Astrocyte of the spinal cord (primary cell): ENCODE measurements at places on chromosomes 11 and 22.

DNA sequence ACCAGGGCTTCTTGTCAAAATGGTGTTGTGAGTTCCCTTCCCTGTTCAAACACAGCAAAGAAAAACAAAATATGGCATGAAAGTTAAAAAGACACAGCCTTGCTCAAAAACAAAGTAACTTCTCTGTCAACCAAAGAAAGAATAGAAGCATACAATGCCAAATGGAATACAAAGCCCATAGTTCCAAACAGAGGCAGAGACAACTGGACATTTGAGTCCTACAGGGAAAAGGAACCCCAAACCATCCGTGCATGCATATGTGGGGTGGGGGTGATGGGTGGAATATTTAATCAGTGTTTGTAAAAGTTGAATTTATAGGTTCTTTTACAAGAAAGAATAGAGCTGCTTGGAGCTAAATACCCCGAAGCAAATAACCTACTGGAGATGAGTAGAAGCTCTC, 218.7 kb downstream of the FAM76B start:
- no peak for DNase-seq

DNA sequence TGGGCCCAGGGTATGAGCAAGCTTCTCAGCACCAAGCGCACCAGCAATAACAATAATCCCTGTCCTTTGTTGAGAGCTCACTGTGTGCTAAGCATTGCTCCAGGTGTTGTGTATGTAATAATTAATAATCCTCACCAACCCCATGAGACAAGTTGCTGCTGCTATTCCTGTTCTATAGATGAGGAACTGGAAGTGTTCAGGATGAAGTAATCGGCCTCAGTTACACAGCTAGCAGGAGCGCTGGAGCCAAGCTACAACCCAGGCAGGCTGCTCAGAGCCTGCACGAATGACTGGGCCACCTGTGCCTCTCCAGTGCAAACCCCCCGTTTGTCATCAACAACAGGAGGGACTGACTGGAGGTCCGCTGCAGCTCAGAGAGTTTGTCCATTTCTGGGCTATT, 35.2 kb upstream of the CECR2 start:
- DNase-seq: no peak

GRCh38 chr22:40314041-40314440, 32.3 kb upstream of the ADSL start:
- DNase-seq: no peak

- DNase-seq: peak; percentile 68
Measured at GRCh38 chr11:96143041-96143521, 199.9 kb downstream of the MAML2 start.

DNA sequence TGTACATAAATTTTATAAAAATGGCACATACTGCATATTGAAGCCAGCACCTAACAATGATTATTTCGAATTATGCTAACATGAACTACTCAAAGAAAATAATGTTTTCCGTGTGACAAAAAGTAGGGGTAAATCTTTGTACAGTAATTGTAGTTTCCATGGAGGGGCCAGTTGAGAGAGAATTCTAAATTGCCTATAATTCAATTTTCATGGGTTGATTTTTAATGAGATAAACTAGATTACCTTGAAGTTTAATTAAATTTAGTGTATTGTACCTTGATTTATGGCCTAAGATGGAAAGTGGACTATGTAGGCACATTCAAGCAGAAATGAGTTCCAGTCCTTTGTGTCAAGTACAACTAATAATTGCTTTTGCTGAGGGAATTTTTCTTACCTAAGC, 5.0 kb downstream of the APLP2 start:
- DNase-seq: no peak

- DNase-seq: no peak
Measured at GRCh38 chr11:12280199-12280837, 97.1 kb upstream of the PARVA start.

- no peak for DNase-seq
Measured at GRCh38 chr11:59660621-59661020, 8.2 kb downstream of the PATL1 start.

GRCh38 chr11:113151521-113151920, 162.9 kb upstream of the TTC12 start:
- no peak for DNase-seq

DNA sequence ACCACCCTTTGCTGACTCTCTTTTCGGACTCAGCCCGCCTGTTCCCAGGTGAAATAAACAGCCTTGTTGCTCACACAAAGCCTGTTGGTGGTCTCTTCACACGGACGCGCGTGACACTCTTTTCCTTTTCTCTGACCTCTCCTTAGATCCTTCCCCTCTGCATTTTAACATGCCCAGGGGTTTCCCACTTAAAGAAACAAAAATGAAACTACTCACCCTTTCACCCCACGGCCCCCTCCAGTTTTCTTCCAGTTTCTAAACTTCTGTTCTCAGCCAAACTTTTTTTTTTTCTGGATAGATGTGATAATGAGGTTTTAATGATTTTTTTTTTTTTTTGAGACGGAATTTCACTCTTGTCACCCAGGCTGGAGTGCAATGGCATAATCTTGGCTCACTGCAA, 32.8 kb upstream of the NUP50 start:
- DNase-seq: no peak

DNA sequence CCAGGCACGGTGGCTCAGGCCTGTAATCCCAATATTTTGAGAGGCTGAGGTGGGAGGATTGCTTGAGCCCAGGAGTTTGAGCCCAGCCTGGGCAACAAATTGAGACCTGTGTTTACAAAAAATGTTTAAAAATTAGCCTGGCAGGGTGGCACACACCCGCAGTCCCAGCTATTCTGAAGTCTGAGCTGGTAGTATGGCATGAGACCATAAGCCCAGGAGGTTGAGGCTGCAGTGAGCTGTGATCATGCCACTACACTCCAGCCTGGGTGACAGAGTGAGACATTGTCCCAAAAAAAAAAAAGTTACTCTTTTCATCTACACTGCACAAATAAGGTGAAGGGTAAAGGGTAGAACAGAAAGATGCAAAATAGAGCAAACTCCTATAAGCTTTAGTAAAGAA, 22.3 kb upstream of the PPP2R1B start:
- no peak for DNase-seq

GRCh38 chr11:102722821-102723220, 1.9 kb downstream of the MMP8 start:
- DNase-seq: no peak

GRCh38 chr11:5293028-5293427, 8.7 kb downstream of the OR51B4 start:
- DNase-seq: no peak

DNA sequence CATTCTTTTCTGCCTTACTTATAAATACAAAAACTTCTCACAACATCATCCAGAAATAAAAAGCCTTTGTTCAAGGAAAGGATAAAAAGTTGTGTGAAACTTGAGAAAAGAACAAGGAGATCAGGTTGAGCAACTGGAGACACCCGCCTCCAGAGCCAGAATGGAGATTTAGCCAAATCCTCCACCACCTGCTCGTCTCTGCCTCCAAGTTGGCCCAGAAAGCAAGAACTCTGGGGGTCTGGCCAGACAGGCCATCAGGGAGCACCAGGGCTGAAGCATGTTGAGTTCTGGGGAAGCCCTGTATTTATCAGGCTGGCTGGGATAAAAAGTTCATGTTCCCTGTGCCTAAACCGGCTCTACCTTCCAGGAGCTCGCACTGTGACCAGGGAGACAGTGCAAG, 14.9 kb downstream of the SMCO4 start:
- DNase-seq: no peak

- no peak for DNase-seq
Measured at GRCh38 chr11:33062137-33062536, 22.8 kb downstream of the TCP11L1 start.

DNA sequence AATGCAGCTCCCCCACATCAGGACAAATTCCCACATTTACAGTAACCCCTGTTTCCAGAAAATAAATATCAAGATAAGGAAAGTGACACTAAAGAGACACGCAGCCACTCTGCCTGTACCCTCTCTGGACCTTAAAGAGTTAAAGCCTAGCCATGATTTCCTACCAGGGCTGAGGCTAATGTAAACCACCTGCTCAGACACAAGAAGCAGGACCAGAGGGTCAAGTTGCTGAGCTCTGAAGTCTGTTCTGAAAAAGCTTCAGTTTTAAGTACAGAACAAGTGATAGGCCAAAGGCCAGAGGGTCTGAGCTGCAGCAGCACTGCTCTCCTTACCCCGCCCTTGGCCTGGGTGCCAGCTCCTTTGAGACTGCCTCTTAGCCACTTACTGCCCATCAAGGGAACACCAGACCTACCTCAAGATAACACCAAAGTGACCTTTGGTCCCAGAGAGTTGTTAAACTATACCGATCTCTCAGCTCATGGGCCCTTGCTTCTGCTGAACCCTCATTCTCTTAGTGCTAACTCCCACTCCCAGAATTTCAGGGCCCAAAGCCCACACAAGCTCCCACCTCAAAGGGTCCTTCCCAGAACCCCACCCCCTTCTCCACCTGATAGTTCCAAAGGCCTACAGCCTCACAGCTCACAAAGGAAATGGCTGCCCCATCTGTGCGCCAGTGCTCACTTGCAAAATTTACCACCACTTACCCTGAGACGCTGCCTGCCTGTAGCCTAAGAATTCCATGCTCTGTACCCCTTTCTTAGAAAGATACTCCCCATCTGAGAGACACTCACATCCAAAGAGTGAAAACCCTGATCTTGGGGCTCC, 40.5 kb downstream of the IL18BP start:
- DNase-seq: peak; percentile 42

- no peak for DNase-seq
Measured at GRCh38 chr11:16469968-16470367, 113.6 kb upstream of the SOX6 start.

DNA sequence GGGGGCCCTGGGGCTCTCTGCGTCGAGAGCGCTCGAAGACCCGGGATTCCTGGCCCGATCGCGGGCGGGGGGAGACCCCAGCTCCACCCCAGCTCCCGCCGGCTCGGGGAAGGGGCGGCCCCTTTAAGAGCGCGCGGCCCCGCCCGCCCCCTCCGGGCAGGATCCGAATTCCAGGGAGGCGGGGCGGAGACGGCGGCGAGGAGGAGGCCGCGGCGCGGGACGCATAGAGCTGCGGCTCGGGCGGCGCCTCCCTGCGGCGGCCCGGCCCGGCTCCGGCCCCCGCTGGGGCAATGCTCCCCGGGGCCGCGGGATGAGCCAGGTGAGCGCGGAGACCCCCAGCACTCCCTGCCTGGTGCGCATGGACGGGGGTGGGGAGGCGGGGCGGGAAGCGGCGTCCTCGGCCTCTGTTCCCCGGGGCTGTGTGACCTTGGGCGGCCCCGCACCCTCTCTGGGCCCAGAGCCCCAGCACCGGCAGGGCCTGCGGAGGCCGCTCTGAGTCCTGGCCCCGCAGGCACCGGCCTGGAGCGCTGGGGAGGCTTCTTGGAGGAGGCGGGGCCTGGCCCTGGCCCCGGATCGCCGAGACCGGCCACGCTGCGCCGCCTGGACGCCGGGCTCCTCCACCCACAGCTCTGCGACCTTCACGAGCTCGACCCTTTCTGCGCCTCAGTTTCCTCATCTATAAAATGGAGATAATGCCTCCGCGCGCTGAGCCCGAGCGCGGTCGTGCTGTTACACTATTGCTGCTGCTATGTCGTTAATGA, 565 bp downstream of the GAS2L1 start:
- DNase-seq: peak; percentile 83

- DNase-seq: no peak
Measured at GRCh38 chr22:48055185-48055584, 1292.7 kb downstream of the TBC1D22A start.
